Activated naive CD8-positive, alpha-beta T cell treated with anti-CD3 and anti-CD28 coated beads, Interleukin-2, amount 50 U/mL, for 24 hours (primary cell): ENCODE measurements at places on chromosomes 7 and 10.
A peak's percentile ranks its signal among the peaks of the same experiment; 100 is the strongest.

GRCh38 chr7:133851411-133851810 is 275.7 kb upstream of the LRGUK start:
- no peak for DNase-seq

- DNase-seq, result no peak
These were observed 65.1 kb downstream of the MINDY3 start for GRCh38 chr10:15795036-15795792.

DNA sequence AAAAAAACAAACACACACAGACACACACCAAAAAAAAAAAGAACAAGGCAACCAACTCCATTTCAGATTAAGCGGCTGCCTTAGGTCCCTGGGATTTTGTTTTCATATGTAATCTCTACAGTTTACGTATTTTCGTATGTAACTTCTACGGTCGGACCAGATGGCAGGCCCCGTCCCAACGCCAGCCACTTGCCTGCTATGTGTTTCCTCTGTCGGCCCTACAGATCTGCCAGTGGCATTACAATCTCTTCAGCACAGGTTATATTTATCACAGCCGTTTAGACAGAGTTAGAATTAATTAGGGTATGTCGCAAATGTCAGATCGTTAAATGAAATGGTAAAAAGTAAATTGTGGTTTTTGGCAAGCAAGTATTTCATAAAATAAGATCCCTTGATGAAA is 99.3 kb downstream of the DNAJB6 start:
- no peak for DNase-seq

- DNase-seq, result no peak
These were observed 13.9 kb upstream of the LRMDA start for GRCh38 chr10:75417522-75417927.

DNA sequence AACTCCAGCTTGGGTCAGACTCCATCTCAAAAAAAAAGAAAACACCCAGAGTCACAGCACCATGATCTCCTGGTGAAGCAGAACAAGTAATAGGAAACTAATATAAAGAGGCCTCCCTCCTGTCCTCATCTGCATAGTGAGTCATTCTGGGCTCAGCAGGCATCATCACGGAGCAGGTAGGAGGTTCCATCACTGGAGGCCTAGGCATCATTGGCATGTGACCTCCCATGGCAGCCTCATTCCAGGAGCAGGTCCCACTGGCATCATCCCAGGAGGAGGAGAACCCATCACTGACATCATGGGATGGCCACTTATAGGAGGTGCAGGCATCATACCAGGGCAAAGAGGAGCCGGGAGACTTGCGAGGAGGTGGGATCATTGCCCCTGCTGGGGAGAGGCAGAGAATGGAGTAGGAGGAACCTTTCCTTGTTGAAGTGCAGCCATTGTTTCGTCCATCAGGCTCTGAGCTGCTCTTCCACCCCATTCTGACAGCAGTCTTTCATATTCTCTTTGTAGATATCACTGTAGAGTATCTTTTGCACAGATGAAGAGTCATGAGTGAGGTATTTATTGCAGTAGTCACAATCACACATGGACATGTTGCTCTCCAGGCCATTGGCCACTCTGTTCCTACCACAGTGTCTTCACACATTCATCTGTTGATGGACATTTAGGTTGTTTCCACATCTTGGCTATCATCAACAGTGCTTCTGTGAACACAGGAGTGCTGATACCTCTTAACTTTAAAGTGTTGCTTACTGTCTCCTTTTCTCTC is 73.8 kb downstream of the OSBPL3 start:
- DNase-seq, result peak; percentile 42

DNA sequence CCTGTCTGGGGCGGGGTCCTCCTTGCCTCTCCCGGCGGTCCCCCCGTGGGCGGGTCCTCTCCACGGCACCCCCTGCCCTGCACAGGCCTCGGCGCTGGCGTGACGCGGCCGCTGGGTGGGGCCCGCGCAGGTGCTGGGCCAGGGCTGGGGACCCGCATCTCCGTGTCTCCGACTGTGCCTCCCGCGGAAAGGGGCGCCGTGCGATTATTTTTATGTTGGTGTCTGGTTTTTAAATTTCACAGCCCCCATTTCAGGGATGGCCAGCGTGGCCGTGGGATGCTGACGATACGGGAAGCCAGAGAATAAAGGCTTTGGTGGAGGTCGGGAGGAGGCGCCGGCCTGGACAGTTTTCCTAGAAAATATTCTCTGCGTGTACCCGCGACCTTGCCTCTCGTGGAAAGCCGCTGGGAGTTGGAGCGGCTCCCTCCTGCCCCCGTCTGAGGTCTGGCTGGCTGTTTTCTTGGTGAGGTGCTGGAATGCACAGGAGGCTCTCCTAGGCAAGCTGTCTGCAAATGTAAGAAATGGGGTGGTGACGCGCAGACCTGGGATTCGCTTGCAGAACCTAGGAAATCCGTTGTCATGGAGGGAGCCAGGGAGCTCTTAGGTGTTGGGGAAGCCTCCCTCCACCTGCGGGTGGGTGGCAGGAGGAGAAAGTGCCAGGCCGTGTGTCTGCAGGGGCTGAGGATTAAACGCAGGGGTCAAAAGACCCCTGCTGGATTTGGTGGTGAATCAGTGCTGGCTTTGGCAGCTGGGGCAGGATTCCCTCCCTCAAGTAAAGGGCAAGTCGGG is 28.7 kb upstream of the JAKMIP3 start:
- no peak for DNase-seq

GRCh38 chr7:30795161-30795948 is 24.1 kb downstream of the MINDY4 start:
- no peak for DNase-seq

DNA sequence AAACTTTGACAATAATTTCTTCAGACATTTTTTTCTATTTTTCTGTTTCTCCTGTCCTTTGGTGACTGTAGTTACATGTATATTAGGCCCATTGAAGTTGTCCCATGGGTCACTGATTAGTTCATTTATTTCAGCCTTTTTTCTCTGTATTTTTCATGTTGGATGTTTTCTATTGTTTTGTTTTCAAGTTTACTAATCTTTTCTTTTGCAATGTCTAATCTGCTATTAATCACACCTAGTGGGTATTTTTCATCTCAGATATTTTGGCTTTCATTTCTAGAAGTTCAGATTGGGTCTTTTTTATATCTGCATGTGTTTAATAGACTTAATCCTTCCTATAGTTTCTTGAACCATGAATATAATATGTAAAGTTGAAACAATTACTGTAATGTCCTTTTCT is 84.7 kb downstream of the PALS2 start:
- DNase-seq, result no peak

GRCh38 chr10:37856881-37857286 is 526 bp downstream of the ZNF248 start:
- DNase-seq, result peak; percentile 27

DNA sequence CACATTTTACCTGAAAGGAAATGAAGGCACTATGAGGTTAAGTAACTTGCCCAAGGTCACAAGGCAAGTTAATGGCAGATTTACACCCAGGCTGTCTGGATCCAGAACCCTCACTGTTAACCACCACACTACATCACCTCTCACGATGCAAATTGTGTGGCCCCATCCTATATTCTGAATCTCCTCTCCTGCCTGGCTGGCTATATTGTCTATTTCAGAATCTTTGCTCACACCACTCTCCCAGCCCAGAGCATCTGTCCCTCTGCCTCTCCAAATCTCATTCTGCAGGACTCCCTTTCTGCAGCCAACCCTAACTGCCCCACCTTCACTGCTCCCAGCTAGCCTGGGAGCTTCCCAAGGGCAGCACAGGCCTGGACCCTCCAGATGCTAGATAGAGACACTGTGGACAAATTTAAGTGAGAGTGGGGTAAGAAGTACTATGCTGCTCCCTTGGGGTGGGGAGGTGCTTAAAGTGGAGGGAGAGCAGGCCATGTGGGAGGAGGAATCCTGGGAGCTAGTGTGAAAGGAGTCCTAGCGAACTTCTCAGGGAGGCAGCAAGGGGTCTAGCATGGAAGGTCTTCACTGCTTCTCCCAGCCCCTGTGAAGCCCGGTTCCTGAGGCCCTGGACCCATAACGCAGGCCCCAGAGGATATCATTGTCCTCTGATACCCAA is 786 bp downstream of the CUEDC2 start:
- DNase-seq, result no peak

DNA sequence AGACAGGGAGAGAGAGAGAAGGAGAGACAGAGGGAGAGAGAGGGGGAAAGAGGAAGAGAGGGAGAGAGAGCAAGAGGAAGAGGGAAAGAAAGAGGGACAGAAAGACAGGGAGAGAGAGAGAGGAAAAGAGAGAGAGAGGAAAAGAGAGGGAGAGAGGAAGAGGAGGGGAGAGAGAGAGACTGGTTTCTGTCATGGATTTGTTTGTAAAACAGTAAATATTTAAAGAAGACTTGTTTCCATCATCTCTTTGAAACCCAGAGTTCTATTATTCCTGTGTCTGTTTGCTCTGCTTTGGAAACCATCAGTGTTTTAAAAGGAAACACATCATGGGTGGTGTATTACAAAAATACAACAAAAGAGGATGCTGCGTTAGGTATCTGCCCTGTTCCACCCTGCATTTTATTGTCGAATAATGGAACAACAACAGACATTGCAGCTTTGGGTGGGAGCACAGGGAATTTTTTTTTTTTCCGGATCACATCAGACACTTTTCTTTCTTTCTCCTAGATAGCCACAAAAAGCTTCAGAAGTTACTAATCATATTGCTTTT is 150.7 kb upstream of the RSU1 start:
- DNase-seq, result no peak

DNA sequence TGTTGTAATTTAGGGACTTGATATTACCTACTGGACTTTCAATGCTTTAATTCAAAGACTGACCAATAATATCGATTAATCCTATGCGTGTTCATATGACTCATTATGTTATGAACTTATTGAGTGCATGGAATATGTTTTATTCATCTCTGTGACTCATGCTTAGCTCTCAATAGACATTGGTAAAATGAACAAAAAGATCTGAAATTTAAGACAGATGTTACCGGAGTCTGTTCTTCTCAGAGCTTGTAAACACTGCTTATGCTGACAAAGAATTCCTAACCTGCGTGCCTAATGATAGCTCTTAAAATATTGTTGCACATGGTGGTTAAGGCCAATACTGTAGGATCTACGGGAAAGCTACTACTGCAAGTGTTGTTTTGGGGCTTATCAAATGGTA is 131.5 kb upstream of the ACBD5 start:
- DNase-seq, result no peak

DNA sequence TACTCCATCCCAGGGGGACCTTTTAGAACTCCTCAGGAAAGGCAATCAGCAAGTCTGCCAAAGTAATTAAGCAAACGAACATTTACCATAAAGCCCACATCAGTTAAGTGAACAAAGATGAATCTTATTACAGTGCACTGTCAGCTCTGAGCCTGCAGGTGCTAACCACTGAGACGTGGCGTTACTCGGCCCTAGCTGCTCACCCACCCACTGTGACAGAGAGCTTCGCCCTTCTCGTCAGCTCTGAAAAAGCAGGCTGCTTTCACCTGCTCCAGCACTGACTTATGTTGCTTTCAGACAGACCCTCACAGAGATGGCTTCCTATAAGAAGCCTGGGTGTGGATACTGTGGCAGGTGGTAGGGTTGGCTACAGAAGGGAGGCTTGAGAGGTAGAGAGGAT is 57.7 kb upstream of the KCNIP2 start:
- peak; percentile 5 for DNase-seq

- no peak for DNase-seq
These were observed 52.5 kb downstream of the NCAPG2 start for GRCh38 chr7:158651968-158652565.

GRCh38 chr7:44153948-44154335 is 12.8 kb upstream of the MYL7 start:
- DNase-seq, result no peak

DNA sequence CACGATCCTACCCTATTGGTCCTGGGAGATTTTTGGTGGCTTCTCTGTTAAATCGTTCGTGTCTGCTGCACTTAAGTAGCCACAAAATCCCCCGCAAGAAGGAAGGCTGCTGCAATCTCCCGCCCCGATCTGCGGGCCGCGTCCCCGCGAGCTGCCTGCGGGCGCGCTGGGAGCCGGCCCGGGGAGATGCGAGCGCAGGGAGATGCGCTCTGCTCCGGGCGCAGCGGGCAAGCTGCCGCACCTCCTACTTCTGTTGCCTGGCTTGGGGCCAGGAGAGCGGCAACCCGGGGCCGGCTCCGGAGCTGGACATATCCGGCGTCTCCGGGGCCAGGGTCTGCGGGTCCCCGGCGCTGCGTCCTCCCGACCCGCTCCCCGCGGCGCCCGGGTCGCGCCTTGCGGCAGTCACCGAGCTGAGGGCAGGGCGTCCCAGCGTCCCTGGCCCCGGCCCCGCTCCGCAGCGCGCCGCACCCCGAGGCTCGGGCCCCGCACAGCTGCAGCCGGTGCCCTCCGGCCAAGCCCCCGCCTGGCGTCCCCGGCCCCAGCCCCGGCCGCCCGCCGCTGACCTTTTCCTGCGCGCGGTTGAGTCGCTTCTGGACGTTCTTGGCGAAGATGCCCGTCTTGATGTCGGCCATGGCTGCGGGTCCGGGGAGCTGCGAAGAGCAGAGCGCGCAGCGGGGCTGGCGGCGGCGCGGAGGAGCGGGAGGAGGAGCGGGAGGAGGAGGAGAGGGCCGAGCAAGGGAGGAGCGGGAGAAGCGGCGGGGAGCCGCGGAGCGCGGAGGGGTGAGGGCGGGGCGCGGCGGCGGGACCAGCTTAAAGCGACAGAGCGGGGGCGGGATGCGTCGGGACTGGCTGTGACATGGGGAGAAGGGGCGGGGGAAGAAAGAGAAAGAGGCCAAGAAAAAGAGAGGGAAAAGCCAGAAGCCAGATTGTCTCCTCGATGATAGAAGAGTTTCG is at the start of gene AMPH:
Gene AMPH, minus strand, starts transcription at position 654 of the 954 bp plus-strand sequence. Its CDS starts 22 bp downstream, at position 632.
- DNase-seq, result peak; percentile 35

- DNase-seq, result peak; percentile 8
These were observed 54.9 kb downstream of the KCNMA1 start for GRCh38 chr10:77582710-77583115.

DNA sequence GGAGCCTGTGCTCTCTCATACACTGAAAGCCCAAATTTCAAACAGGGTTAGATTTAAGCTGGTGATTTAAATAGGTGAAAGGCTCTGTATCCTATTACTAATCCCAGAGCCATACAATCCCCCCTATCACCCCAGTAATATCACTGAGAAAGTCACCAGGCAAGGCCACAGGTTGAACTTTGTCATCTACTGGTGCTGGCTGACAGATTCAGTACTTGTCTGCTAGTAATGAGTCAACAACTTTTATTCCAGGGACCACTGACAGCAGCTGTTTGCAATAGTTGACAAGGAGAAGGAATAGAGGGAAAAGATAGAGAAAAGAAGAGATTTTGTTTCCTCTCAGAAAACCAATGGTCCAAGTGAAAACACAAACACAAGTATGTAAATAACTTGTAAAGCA is 10.4 kb downstream of the ASB15 start:
- DNase-seq, result no peak

GRCh38 chr7:27160145-27160545 is 3.7 kb upstream of the HOXA7 start:
- no peak for DNase-seq
